ENCODE measurements at places on chromosomes 7 and 10. TPM values are rescaled to one million over a fixed set of nuclear protein-coding genes. Genes with fewer than 3 reads are reported as not detected.

DNA sequence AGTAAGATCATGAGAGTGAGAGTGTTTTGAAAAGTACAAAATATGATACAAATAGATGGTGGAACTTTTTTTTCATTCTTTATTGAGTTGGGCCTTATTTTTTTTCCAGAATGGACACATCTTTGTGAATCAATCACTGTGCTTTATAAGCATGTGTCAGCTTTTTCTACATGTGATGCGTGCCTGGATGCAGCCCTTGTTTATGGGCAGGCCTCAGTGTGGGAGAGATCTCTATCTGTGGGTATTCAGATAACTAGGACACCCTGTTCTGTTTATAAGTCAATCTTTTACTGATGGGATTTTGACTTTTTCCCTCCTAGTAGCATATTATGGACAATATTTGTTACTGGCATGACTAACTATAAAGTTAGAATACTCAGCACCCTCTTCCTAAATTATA is 42.9 kb upstream of the IKZF1 start:
- peaks cover 11% of the 10 kb centered on the region for H3K36me3 ChIP-seq
- no peaks in the 10 kb centered on the region for H3K27me3 ChIP-seq
- peak overlapping the region; percentile 45 for H3K4me3 ChIP-seq
- peak; percentile 59 for DNase-seq
- H3K27ac ChIP-seq, result peak overlapping the region; percentile 92

DNA sequence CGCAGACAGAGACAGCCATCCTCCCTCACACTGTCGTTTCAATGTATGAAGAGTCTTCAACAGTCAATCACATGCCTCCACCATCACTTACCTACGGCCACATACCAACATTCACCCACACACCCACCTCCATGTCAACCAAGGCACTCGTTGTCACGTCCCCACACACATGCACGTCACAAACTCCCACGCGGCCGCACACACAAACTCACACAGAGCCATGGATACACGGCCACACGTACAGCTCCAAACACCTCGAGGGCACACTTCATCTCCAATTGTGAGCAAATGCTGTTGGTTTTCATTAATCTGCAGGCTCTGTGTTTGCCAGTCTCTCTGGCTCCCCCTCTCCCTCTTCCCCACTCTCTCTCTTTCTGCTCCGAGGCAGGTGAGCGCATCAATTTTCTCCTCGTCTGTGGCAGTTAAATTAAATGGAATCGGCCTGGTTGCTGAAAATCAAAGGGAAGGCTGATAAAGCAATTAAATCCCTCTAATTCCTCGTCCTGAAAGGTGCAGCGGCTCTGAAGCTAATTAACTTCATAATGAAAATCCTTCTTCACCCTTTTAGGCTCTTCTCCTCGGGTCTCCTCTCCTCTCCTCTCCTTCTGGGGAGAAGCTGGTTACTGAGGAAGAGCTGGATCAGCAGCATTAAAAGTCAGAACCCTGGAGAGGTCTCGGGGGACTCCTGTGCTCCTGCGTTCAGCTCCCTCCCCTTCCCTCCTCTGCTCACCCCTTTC is 53.8 kb upstream of the SLF2 start:
- H3K27ac ChIP-seq, result no peak overlapping the region
- DNase-seq, result no peak
- H3K4me3 ChIP-seq, result no peak overlapping the region
- no peaks in the 10 kb centered on the region for H3K36me3 ChIP-seq
- H3K27me3 ChIP-seq, result peaks cover 38% of the 10 kb centered on the region

DNA sequence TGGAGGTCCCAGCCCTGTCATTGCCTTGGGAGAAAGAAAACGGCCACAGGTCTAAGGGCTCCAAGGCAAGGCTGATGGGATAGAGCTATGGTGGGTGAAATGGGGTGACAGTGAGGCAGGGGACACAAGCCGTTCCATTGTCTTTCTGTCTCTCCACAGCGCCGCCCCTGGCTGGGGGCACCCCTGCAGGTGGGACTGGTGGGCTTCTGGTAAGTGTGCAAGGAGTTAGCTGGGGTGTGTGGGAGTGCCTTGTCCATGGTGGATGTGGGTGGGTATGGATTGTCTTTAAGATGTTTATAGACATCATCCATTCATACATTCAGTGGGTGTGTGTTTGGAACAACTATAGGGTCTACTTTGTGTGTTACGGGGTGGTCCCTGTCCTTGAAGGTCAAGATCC is 7.5 kb downstream of the SFXN3 start:
- peaks cover 6% of the 10 kb centered on the region for H3K36me3 ChIP-seq
- no peak overlapping the region for H3K4me3 ChIP-seq
- no peak for DNase-seq
- H3K27ac ChIP-seq, result no peak overlapping the region
- peaks cover 19% of the 10 kb centered on the region for H3K4me1 ChIP-seq

DNA sequence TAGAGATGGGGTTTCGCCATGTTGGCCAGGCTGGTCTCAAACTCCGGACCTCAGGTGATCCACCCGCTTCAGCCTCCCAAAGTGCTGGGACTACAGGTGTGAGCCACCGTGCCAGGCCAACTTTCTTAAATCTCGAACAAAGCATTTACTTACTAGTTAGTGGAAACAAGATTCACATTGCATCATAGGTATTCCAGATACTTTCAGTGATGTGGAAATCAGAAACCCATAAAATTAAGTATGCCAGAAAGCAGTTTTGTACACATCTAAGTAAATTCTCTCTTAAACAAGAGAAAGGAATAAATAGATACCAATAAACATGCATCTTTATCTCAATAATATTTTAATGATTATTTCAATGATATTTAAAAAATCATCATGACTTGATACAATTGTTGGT is 75.5 kb downstream of the DGKI start:
- H3K4me1 ChIP-seq, result no peaks in the 10 kb centered on the region
- H3K36me3 ChIP-seq, result no peaks in the 10 kb centered on the region
- no peak overlapping the region for H3K4me3 ChIP-seq
- no peak overlapping the region for H3K27ac ChIP-seq
- H3K27me3 ChIP-seq, result peaks cover under 1% of the 10 kb centered on the region

WNT8B gene
- 0.47 TPM for total RNA-seq

ANXA8 gene
- total RNA-seq, result not detected

GBX1 gene
- not detected for total RNA-seq

GRCh38 chr7:17022920-17023319 is 141.1 kb upstream of the AGR3 start:
- H3K4me1 ChIP-seq, result peaks cover 11% of the 10 kb centered on the region
- no peak overlapping the region for H3K4me3 ChIP-seq
- peak; percentile 14 for DNase-seq
- no peak overlapping the region for H3K27ac ChIP-seq
- H3K27me3 ChIP-seq, result peaks cover 2% of the 10 kb centered on the region
